ENCODE measurements at places on chromosomes 16 and 17. TPM values are rescaled to one million over a fixed set of nuclear protein-coding genes. Genes with fewer than 3 reads are reported as not detected.
A peak's percentile ranks its signal among the peaks of the same experiment; 100 is the strongest.

- peaks cover 18% of the 10 kb centered on the region for H3K36me3 ChIP-seq
- no peak overlapping the region for H3K4me3 ChIP-seq
- H3K4me1 ChIP-seq: peaks cover 15% of the 10 kb centered on the region
- DNase-seq: no peak
Observed at GRCh38 chr16:56370185-56370874, 55.0 kb downstream of the AMFR start.

DNA sequence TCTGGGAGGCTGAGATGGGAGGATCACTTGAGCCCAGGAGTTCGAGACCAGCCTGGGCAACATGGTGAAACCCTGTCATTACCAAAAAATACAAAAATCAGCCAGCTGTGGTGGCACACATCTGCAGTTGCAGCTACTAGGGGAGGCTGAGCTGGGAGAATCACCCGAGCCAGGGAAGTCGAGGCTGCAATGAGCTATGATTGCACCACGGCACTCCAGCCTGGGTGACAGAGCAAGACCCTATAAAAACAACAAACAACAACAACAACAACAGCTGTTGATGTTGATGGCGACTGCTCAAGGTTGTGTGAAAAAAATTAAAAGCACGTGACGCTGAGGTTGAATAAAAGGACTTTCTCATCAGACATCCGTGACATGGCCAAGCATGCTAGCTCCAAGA, 40.8 kb upstream of the CIBAR2 start:
- H3K36me3 ChIP-seq: no peaks in the 10 kb centered on the region
- no peak for DNase-seq
- H3K4me3 ChIP-seq: no peak overlapping the region
- H3K27ac ChIP-seq: no peak overlapping the region

- peaks cover 15% of the 10 kb centered on the region for H3K4me1 ChIP-seq
- H3K27me3 ChIP-seq: no peaks in the 10 kb centered on the region
- no peak overlapping the region for H3K27ac ChIP-seq
- H3K4me3 ChIP-seq: no peak overlapping the region
- H3K36me3 ChIP-seq: peaks cover 55% of the 10 kb centered on the region
Observed at GRCh38 chr17:58507123-58507634, 7.3 kb downstream of the MTMR4 start.

- H3K27ac ChIP-seq: no peak overlapping the region
- H3K4me1 ChIP-seq: peaks cover 42% of the 10 kb centered on the region
- peaks cover 6% of the 10 kb centered on the region for H3K36me3 ChIP-seq
- peak overlapping the region; percentile 95 for H3K4me3 ChIP-seq
Observed at GRCh38 chr17:18041776-18042175, 2.6 kb downstream of the GID4 start.

The PPL gene
- 0.05 TPM for total RNA-seq

The PRRT2 gene
- 1.5 TPM for total RNA-seq
